ENCODE measurements at places on chromosomes 12 and 14.

DNA sequence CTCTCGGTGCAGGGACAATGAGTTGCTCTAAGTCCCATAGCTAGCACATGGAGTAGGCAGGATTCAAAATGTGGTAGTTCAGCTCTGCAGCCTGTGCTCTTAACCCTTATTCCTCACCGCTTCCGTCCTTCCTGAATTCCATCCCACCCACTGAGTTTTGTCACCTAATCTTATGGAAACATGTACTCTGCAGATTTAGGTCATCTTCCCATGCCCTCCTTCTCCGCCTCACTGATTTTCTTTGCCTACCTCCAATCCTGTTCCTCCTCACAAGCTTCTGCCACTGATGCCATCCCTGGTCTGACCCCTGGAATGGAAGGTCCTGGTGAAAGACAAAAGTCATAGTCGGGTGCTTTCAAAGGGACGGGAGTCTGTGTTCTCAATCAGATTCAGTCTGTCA lies 46.5 kb upstream of the ABCC9 start:
- no peak for DNase-seq

DNA sequence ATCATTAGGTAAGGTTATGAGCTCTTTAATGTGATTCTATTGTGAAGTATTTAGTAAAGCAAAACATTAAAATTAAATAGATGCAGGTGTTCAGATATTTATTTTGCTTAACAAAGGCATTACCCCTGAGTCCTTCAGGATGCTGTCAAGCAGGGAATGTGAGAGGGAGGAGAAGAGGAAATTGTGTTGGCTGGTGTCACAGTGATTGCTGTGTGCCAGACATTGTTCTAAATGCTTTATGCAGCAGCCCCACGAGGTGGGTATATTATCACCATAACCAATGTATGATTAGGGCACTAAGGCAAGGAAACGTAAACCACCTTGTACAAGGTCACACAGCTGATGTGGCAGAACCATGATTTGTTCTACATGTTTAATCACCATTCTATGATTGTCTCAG lies 80.1 kb downstream of the STAB2 start:
- peak; percentile 33 for DNase-seq

DNA sequence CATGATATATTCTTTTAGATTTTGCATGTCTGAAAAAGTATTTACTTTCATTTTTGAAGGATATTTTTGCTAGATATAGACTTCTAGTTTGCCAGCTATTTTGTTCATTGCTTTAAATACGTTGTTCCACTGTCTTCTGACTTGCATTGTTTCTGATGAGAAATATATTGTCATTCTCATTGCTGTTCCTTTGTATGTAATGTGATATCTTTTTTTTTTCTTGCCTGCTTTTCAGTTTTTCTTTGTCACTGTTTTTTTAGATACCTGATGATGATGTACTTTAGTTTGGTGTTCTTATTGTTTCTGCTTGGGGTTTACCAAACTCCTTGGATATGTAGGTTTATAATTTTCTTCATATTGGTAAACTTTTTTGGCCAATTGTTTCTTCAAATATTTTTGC lies 107.9 kb downstream of the SNAPC1 start:
- no peak for DNase-seq

DNA sequence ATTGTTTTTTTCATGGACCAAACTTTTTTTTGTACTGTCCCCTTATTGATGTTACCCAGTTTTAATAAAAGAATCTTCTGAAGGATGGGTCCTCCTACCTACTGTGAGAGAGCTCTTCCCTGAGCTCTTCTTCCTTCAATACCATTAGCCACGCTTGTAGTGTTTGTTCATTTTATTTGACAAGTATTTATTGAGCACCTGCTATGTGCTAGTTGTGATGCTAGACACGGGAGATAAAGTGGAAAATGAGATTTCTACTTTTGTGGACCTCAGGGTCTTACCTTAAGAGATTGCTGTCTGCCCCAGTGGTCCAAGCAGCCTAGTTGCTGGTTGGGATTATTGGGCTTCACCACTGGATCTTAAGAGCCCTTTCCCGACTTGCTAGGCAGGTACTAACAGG lies 3.2 kb upstream of the GPD1 start:
- no peak for DNase-seq

GRCh38 chr12:70190262-70191010 lies 52.8 kb upstream of the CNOT2 start:
- no peak for DNase-seq

- DNase-seq, result no peak
Measured at GRCh38 chr14:88612981-88613380, 50.1 kb downstream of the ZC3H14 start.

DNA sequence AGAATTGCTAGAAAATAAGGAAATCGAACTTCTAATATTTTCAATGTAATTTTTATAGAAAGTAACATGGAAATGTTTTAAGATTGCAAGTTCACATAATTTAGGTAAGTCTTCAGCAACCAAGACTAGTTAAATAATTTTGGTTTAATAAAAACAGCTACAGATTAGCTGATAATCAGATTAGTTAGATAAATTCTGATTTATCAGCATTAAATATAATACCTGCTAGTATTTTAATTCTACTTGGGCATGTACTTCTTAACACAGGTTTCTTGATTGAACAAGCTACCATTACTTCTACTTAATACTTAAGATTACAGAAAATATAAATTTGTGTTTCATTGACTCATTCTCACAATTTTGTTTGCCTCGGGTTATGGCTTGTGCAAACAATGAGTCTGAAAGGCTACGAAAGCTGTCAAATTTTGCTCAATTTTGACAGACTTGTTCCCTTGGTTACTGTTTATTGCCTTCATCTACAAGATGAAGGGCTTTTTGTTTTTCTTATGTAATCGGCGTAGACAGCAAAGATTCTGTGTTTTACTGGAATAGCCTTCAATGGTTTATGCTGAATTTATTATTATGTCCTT lies 116.1 kb upstream of the NUDT4 start:
- DNase-seq, result no peak

DNA sequence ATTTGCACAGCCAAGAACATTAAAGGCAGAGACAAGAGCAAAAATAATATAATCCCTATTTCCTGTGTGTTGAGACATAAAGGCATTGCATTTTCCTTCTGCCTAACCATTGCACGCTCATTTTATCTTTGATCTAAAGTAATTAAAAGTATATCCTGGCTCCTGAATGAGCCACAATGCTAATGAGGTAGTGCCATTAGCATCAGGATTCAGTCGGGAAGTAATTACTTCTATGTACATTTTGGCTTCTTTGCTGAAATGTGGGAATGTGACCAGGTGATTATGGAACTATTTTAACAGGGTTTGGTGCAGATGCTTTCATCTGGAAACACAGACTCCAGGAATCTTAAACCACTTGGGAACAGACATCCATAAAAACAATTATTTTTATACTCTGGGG lies 77.4 kb downstream of the TMTC1 start:
- no peak for DNase-seq

GRCh38 chr14:92153581-92153980 lies 31.8 kb downstream of the CPSF2 start:
- no peak for DNase-seq

- no peak for DNase-seq
Measured at GRCh38 chr12:112350593-112351592, 31.3 kb downstream of the HECTD4 start.

DNA sequence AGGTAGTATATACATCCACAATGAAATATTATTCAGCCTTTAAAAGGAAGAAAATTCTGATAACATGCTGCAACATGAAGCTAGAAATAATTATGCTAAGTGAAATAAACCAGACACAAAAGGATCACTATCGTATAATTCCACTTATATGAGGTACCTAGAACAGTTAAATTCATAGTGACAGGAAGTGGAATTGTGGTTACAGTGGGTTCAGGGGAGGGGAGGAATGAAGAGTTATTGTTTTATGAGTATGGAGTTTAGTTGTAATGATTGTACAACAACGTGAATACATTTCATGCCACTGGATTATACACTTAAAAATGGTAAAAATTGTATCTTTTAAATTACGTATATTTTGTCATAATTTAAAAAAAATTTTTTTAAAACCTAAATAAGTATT lies 21.0 kb downstream of the EEA1 start:
- no peak for DNase-seq

DNA sequence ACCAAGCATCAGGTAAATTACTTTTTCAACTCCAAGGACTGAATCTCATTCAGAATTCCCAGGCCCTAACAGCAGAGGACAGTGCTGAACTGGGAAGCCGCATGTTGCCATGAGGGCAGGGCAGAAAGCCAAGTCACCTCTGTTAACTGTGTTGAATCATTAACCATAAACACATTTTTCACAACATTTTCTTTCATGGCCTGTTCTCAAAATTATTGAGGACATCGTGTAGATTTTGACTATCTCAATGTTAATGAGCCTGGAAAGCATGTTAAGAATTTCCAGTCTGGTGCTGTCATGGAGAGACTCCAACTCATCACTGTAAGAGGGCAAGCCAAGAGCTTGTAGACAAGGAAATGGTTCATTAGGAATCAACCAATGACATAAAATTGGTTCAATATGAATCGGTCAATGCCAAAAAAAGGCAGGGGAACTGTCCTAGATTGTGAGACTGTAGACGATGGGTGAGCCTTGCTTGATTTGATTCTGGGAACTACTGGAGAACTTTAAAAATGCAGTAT lies 33.7 kb downstream of the CPM start:
- DNase-seq, result no peak

DNA sequence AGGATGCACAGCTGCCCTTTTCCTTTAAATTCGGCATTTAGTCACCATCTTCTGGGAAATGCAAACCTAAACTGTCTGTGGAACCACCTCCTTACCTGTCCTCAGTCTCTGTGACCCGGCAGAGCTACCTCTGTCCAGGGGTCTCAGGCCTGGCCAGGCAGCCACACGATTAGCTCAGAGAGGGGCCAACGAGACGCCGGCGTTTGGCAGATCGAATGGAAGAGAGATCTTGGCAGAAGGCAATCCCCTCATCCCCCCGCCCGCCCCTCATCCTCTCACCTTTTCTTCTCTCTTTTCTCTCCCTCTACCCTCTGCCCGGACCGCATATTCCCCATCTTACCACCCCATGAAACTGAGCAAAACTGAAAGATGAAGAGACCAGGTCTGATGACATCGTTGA lies 101.0 kb downstream of the PIWIL1 start:
- no peak for DNase-seq

GRCh38 chr12:6180268-6181051 lies 19.7 kb upstream of the CD9 start:
- DNase-seq, result no peak

DNA sequence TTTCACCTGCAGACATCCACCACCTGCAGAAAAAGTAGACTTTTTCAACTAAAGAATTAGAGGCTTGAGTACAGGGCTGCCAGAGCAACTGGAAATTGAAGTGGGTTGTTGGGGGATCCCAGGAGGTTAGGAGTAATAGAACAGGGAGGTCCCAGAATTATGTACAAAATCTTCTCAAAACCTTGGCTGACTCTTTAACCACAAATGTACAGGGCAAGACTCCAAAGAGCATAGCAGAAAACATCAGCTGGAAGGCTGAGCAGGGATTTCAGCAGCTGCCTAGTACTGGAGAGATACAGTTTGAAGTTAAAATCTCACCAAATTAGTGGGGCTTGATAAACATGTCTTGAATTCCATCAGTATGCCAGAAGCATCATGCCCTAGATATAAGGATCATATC lies 191.6 kb downstream of the CRADD start:
- DNase-seq, result no peak

DNA sequence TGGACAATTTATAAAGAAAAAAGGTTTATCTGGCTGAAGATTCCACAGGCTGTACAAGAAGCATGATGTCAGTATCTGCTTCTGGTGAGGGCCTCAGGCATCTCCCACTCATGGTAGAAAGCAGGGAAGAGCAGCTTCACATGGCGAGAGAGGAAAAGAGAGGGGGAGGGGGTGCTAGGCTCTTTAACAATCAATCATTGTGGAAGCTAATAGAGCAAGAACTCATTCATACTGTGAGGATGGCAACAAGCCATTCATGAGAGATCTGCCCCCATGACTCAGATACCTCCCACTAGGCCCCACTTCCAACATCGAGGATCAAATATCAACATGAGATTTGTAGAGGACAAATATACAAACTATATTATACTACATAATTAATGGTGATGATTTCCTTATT lies 361.9 kb upstream of the FAR2 start:
- DNase-seq, result no peak

DNA sequence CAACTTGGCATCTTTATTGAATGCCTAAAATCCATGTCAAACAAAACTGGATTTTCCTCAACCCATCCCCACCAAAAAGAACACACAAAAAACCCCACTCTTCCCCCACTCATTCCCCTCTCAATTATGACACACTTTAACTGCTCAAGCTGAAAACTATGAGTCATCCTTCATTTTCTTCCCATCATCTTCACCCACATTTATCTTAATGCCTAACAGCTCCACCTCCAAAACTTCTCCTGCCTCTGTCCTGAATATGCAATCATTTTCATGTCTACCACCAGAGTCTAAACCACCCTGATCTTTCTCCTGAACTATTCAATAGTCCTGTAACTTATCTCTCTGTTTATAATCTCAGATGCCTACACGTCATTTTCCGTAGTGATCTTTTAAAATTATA lies 239.7 kb downstream of the BCAT1 start:
- DNase-seq, result no peak

DNA sequence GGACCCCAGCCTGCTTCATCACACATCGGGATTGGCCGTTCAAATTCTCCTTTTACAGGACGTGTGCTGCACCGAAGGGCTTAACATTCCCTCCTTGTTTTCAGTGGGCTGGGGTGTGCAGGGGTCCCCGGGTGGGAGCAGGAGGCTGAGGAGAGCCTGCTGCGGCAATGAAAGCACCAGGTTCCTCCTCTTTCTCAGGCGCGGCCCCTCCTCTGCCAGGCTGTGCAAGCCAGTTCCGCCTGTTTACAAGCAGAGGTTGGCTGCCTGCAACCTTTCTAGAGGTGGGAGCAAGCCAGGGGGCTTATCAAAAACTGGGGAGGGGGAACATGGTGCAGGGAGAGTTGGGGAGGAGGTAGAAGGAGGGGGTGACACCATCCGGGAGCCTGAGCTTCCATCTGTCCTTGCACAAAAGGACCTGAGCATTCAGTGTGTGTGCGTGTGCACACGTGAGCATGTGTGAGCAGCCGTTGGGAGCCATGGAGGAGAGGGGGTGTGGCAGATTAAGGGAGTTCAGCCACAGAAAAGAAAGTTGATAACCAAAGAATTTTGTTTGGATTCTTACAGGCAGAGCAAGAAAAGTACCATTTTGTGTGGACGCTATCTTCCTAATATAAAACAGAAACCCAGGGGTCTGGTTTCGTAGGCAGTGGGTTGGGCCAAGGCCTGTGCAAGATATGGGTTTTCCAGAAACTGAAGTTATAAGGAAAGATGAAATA lies 108.8 kb upstream of the RFLNA start:
- DNase-seq, result no peak

- DNase-seq, result peak; percentile 14
Measured at GRCh38 chr12:19757317-19757877, 318.1 kb downstream of the AEBP2 start.

GRCh38 chr12:120093336-120093591 lies 23.3 kb downstream of the RAB35 start:
- no peak for DNase-seq

Data from NCI-H1436 (cell line).